ENCODE measurements at places on chromosomes 2 and 18.

- no peak for DNase-seq
Observed at GRCh38 chr2:62499430-62500060, 6.5 kb downstream of the TMEM17 start.

- DNase-seq, result no peak
Observed at GRCh38 chr2:61995515-61995914, 90.0 kb downstream of the COMMD1 start.

GRCh38 chr18:70126832-70127231, 78.7 kb downstream of the RTTN start:
- DNase-seq, result no peak

DNA sequence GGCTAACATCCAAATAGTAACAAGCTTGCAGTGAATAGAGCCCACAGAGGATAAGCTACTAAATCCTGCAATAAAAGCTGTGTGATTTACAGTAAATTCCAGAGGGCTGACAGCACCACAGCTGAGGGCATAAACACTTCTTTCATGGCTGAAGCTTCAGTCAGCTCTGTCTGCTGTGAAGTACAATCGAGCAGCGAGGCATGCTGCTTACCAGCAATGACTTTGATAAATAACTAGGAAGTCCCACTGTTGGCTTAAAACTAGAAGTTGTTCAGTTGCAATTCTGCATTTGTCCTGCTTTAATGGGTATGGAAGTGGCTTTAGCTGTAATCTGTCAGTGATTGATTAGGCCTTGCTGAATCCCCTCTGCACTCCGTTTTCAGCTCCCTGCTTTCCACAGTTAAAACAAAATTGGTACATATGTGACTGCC, 65.2 kb upstream of the FIGN start:
- DNase-seq, result no peak

GRCh38 chr2:62478093-62478580, 27.9 kb downstream of the TMEM17 start:
- DNase-seq, result no peak

- no peak for DNase-seq
Observed at GRCh38 chr2:212426637-212427412, 111.8 kb downstream of the ERBB4 start.

DNA sequence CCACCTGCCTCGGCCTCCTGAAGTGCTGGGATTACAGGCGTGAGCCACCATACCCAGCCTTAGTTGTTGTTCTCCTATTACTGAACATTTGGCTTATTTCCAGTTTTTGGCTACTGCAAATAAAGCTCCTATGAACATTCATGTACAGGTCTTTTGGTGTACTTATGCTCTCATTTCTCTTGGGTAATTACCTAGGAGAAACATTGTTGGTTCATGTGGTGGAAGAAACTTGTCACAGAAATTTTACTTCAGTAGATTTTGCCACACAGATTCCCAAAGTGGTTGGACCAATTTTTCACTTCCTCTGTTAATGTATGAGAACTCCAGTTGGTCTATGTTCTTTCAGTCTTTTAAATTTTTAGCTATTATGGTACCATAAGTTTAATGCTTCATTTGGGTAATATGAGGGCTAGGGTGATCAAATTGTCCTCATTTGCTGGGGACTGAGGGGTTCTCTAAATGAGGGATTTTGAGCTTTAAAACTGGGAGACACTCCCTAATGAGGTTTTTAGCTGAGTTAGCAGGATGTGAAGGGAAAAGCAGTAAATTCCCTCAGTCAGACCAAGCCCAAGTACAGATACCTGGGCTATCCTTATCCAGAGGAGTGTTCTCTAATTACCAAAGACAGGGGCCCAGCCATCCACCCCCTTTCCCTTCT, 33.9 kb downstream of the MTA3 start:
- DNase-seq, result no peak

DNA sequence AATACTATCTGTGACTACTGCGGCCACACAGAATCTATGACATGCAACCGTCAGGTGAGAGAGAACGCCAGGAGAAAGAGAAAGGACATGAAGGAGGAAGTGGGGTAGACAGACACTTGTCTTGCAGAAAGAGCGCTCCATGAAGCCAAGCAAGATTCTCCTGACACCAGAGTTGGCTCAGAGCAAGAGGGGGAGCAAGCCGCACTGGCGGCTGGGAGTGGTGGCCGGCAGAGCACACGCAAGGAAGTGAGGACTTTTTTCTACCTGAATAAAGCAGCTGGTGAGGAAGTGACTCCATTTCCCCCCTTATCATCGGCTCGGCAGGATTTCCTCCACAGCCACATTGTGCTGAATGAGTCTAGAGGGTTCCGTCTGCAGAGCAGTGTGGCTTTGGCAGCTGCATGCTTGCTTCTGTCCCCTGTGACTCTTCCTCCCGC, 181.6 kb downstream of the BCL2 start:
- DNase-seq, result peak; percentile 65

DNA sequence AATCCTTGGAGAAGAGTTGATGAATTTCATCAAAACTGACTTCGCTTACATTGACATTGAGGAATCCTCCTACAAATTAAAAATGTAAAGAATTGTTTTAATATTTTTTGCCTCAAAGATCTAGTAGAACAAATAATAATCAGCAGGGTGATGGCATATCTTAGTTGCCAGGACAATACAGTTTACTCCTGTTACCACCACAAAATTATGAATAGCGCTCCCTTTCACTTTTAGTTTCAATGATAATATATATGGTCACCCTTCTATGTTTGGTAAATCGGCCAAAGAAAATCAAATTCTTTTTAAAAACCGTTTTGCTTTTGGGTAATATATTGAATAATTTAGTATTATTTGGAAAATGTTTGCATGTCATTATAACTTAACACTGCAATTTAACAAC, 39.0 kb downstream of the B4GALT6 start:
- no peak for DNase-seq

- DNase-seq, result no peak
Observed at GRCh38 chr18:32958746-32959145, 185.9 kb upstream of the KLHL14 start.

- DNase-seq, result no peak
Observed at GRCh38 chr2:218547511-218547910, 20.6 kb downstream of the USP37 start.

- no peak for DNase-seq
Observed at GRCh38 chr2:63059793-63060471, 9.3 kb downstream of the OTX1 start.

GRCh38 chr2:162422894-162423293, 79.0 kb downstream of the GCA start:
- DNase-seq, result no peak

DNA sequence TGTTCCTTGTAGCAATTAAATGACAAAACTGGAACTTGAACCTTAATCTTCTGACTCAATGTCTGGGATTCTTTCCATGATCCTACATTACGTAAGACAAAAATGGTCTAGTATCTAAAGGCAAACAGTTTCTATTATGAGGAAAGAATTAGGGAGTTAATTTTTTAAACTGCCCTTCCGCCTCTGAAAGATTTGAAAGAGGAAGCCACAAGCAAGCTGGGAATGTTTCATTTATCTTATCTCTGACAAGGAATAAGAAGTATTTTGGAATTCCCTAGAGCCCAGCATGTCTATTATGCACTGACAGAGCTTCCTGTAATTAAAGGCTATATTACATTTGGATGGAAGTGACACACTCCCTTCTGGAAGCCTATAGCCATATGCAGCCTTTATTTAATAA, 558.8 kb upstream of the CDH2 start:
- DNase-seq, result no peak

DNA sequence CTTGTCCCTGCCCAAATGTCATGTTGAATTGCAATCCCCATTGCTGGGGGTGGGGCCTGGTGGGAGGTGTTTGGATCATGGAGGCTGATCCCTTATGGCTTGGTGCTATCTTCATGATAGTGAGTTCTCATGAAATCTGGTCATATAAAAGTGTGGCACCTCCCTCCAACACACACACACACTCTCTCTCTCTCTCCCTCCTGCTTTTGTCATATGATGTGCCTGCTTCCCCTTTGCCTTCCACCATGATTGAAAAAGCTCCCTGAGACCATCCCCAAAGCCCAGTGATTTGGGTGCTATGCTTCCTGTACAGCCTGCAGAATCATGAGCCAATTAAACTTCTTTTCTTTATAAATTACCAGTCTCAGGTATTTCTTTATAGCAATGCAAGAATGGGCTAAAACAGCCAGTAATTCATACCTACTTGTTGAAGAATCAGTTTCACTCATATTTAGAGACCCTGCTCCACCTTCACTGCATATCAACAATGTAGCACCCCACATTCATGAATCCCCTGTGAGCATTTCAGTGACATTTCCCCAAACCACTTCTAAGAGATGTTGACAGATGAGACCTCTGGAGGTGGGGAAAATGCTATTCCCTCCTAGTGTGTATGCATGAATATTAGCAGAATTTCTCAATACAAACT, 54.8 kb upstream of the STK17B start:
- DNase-seq, result no peak

DNA sequence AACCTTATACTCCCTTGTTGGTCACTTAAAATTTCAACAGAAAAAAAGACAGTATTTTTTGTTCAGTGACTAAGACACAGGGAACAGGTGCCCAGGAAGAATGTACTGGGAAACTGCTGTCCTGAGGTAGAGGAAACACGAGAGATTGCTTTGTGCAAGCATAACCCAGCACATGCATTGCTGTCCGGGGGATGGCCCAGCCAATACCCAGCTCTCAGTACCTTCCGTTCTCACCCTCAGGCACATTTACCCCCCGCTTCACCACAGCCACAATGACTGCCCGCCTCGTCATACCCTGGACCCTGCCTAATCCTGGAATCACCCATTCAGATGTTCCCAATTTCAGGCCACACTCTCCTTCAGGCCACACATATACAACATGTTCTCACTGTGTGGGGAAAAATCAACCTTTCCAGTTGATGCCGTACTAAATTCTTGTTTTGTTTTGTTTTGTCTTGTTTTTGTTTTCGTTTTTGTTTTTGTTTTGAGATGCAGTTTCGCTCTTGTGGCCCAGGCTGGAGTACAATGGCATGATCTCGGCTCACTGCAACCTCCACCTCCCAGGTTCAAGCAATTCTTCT, 140.7 kb downstream of the ESCO1 start:
- no peak for DNase-seq

GRCh38 chr2:42360493-42360889, 526 bp downstream of the COX7A2L start:
- peak; percentile 11 for DNase-seq

GRCh38 chr2:27211241-27211942, 449 bp upstream of the ATRAID start:
- DNase-seq, result peak; percentile 4

- DNase-seq, result no peak
Observed at GRCh38 chr18:49023938-49024803, 73.4 kb upstream of the SMAD7 start.

GRCh38 chr18:25826823-25827222, 263.6 kb downstream of the SS18 start:
- DNase-seq, result no peak

GRCh38 chr2:110678457-110679336, 834 bp upstream of the BUB1 start:
- DNase-seq, result no peak

- no peak for DNase-seq
Observed at GRCh38 chr2:102927854-102928267, 166.0 kb downstream of the TMEM182 start.

DNA sequence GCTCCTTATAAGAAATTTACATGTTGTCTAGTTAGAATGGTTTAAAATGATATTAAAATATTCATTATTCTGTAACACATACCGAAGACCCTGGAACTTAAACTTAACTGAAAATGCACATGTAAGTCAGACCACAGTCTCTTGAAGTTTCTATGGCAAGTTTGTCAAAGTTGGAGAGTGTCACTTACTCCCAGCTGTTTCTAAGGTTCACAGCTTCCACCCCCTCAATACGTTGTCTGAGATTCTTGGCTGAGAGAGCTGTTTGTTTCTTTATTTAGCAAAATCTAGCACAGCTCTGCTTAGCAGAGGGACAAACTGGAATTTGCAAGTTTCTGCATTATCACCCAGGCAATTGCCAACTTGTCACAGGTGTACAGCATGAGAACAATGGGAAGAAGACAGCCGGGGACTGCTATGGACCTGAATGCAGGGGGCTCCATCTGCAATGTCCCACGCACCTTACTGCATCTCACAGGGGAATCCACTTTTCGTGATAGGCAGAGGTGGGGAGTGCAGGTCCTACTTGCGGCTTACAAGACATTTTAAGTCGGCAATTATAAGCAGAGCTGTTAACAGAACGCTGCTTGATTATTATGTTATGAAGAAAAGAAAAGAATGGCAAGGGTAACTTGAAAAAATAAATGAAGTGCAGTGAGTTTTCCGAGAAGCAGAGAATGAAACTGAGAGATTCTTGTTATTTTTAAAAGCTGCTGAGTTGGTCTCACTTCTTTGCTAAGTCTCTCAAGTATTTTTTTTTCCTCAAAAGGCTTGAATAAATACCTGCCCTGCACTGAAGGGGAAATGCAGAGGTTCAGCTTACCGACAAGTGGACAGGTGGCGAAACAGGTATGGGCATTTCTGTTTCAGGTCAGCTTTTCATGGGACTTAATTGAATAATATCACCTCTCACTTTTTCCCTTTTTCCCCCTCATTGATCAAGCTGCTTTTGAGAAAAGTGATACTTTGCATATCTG, 1072.1 kb upstream of the FANCL start:
- DNase-seq, result no peak

GRCh38 chr2:59413751-59414570, 1139.5 kb downstream of the BCL11A start:
- DNase-seq, result no peak

DNA sequence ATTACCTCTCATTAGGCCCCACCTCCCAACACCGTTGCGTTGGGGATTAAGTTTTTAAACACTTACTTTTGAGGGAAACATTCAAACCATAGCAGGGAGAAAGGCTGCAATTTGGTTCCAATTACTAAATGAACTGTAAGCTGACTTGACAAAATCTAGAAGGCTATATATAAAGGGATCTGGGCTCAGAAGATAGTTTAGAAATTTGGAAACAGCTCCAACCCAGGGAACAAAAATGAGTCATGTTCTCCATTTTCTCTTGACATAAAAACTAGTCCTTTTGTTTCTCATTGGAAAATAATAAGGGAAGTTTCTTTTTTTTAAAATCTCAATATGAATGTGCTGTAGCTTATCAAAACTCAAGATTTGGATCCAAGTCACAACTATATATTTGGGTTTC, 17.5 kb downstream of the MOGAT1 start:
- no peak for DNase-seq

DNA sequence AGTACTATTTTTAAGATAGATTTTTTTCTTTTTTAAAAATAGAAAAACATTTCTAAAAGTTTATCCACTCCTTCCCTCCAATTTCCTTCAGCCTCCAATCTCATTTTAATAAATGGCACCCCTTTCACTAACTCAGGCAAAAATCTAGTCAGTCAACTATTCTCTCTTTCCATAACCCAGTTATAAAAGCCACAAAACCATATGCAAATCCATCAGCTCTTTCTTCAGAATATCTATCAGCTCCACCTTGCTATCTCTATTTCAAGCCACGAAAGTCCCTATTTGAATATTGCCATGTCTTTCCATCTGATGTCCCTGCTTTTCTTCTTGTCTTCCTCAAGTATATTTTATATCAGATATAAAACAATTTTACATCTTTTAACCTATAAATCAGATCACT, 397.1 kb downstream of the ERBB4 start:
- no peak for DNase-seq

DNA sequence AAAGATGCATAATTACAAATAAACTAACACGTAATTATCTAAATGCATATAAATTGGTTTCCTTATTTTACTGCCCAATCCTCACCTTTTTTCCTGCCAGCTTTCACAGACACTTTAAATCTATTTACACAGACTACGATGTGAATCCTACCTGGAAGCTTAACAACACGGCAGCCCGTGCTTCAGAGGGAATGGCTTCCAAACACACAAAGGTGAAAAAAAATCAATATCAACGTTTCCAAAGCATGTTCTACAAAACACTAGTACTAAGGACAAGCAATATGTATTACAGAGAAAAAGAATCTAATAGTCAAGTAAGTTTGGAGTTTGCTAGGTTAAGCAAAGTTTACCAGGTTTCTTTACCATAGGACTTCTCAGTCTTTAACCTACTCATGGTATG, 4.4 kb downstream of the MAP4K3 start:
- DNase-seq, result no peak

All from CD4-positive, alpha-beta T cell treated with Interleukin-10 for 1 hour (primary cell).